ENCODE measurements at places on chromosomes 12 and 14.

DNA sequence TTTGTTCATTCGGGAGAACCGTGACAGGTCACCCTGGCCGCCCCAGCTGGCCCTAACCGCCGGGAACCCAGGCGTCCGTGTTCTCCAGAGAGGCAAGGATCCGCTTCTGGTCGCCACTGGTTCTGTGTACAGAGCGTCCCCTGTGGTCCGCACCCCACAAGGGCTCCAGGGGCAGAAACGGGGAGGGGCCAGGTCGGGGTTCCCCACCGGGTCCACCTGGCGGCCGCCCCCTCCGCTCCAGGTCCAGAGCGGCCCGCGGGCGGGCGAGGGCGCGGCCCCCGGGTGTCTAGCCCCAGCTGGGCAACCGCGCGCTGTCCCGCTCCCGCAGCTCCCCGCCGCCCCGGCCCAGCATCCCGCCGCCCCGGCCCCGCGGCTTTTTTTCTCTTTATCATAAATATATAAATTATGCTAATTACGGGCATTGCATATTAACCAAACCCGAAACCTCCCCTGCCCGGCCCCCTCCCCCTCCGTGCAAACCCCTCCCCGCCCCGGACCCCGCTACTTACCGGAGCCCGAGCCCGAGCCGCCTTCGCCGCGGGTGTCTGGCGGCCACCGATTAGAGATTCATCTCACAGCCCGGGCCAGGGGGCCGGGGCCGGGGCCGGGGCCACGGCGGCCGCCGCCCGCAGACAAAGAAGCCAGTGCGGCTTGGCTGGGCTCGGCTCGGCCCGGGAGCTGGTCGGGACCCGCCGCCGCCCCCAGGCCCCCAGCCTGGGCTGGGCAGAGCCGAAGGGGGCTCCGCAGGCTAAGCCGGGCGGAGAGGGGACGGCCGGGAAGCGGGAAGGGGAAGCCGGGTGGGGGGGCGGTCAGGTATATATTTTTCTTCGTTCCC is 512 bp downstream of the POU6F1 start:
- DNase-seq: no peak

DNA sequence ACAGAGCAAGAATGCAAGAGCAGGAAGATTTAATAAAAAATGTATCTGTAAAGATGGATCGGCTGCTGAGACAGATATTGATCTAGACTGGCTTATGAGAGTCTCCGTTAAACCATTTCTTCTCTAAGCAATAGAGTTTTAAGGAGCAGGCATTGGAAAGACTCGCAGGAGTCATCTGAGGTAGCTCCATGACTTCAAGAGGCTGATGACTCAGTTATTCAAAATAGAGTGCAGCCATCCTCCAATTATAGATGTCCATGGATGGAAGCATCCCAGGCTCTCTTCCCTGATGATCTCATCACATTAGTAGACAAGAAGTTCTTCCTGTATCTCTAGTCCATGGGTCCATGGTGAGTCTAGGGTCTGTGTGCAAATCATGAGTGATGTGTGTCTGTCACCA is 638.3 kb upstream of the TMEM132C start:
- DNase-seq: no peak

DNA sequence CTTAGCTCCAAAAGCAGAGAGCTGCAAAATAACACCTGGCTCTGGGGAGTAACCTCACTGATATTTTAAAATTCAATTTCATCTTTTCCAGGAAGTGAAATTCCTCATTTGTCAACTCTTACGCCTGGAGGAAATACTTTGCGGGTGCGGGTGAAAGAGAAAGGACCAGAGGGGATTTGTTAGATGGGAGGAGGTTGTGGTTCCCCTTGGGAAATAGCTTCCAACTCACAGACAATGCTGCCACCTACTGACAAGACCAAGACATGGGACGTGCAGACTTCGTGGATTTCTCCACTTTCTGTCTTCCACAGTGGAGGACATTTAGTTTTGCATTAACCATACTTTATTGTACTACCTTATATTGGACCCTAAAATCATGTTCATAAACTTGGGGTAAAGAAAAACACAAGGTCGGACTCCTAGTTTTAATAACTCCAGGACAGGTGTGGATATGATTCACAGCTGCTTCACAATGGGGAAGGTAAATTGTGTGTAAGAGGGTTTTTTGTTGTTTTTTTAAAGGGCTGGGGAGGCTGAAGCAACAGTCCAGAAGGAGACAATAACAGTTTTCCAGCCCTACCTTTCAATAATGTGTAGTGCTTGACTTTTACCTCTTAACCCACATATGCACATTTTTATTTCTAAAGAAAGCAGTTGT is 10.8 kb downstream of the FBXL14 start:
- DNase-seq: peak; percentile 92

DNA sequence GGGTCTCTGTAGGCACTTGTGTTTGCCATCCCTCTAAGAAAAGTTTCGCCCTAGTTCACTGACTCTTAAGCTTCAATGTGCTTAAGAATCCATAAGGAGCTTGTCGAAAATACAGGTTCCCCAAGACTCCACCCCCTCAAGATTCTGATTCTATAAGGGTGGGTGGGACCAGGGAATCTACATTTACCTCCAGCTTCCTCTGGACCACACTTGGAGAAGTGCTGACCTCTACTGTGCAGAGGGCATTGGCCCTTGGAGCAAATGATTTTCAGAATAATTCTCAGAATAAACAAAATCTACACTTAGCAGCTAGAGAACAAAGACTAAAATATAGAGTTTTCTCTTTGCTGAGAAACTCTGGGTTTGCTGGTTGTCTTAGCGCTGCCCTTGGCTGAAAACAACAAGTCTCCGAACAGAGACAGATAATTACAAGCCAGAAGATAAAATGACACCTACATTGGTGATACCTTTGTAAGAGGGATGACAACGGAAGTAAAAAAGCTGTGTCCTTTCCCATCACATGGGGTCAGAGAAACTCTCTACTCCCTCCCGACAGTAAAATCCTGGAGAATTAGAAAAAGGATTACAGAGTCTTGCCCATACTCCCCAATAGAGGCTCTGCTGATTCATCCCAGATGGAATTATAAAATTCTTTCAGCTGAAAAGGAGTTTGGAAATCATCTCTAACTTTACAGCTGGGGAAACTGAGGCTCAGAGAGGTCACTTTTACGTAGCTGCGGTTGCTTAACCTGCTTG is 4.8 kb downstream of the TGFB3 start:
- DNase-seq: no peak

All from NCI-H1694 treated with DMSO at 0.1 percent for 48 hours (cell line).